ENCODE measurements at places on chromosomes 5 and 9.

- no peak for DNase-seq
Measured at GRCh38 chr5:131084436-131084835, 80.6 kb downstream of the HINT1 start.

DNA sequence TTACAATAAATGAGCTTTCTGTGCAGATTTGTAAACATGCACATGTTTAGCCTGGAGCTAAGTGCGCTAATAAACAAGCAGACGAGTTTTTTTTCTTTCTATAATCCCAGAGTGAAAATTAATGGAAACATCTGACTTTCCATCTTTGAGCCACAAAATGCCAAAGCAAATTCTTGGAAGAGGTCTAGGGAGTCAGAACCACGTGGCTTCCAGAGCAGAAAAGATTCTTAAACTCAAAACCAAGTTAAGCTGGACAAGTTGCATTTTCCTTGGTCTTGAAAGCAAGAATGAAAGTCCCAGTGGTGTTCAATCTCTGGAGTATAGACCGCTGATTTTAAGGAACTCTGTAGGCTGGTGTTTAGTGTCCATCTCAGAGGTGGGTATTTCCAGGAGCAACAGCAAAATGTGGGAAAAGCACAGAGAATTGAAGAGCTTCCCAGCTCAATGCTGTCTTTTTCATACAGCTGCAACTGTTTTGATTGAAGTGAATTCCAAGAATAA lies 71.4 kb downstream of the MYO10 start:
- DNase-seq = peak; percentile 40

DNA sequence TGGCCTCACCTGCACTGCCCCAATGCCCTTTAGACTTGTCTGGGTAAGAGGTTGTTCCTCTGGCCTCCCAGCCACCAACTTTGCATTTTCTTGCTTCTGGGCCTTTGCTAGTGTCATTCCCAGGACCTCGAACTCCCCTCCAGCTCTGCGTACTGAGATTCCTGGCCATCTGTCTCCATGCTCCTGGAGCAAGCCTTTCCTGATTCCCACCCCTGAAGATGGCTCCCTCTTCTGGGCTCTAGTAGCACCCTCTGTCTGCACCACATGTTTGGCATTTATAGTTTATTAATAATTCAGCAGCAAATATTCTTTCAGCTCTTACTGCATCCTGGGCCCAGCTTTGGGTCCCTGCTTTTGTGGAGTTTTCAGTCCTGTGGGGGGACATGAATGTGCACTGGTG lies 14.9 kb downstream of the FAM163B start:
- DNase-seq = no peak

DNA sequence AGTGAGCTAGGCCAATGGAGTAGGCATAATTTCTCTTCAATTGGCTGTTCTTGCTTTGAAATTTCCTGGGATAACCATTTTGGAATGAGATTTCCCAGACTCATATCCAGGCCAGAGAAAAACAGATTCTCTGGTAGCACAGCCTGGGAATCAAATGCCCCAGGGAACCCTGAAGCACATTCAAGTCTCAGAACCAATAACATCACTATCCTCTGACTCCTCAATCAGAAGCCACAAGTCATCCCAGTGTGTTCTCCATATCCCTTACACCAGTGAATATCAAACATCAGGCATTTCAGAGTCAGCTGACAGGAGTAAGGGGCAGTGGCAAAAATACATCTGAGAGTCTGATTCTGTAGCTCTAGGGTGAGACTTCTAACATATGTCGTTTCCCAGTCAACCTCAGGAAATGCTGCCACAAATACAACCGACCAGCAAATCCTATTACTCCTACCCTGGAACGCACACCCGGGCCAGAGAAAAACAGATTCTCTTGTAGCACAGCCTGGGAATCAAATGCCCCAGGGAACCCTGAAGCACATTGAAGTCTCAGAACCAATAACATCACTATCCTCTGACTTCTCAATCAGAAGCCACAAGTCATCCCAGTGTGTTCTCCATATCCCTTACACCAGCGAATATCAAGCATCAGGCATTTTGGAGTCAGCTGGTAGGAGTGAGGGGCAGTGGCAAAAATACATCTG lies 537.7 kb upstream of the NMUR2 start:
- no peak for DNase-seq

DNA sequence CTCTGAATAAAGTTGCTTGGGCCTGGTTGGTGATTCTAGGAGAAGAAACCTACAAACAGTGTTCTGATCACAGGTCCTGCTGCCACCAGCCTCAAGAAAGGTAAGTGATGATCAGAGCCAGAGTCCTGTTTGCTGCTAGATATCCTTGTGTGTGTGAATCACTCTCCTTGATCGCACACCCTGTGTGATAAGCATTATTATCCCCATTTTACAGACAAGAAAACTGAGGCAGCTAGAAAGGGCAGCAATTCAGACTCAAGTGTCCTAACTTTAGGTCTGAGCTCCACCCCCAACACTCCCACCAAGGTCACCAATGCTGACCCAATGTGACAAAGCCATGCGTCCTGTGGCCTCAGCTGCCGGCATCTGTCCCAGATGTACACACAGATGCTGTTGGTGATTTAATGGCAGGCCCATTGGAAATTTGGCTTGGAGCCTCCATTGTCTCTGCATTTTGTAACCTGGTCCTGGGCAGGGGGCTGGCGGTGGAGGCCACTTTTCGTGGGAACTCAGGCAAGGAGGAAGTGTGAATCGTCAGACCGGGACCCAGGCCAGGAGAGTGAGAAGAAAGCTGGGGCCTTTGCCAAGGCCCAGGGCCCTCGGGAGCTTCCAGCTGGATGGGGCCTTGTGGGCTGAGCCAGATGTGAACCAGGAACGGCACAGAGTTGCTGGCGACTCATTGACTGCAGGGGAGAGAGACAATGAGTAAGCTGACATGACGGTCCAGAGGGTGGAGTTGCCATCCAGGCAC lies 29.8 kb upstream of the GGTA1 start:
- DNase-seq = peak; percentile 97

DNA sequence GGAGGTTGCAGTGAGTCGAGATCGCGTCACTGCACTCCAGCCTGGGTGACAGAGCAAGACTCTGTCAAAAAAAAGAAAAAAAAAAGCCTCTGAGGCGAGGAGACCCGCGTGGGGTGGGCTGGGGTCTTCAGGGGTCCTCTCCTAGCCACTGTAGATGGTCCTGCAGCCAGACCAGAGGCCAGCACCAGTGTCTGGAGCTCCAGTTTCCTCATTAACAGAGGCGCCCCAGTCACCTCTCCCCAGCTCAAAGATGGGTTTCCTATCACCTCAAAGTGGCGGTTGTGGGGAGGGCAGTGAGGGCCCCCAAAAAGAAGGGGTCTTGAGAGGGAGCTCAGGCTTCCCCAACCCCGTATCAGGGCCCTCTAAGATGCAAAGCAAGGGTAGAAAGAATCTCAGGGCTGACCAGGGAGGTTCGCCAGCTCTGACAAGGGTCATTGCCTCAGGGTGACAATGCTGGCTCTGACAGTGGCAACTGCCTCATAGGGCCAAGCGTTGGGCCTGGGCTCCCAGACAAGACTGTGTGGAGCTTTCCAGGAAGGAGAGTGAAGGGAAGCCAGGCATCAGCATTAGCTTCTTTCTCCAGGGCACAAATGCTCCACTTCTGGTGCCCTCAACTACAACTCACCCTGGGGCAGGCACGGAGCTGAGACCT lies 15.0 kb downstream of the STK10 start:
- DNase-seq = no peak

DNA sequence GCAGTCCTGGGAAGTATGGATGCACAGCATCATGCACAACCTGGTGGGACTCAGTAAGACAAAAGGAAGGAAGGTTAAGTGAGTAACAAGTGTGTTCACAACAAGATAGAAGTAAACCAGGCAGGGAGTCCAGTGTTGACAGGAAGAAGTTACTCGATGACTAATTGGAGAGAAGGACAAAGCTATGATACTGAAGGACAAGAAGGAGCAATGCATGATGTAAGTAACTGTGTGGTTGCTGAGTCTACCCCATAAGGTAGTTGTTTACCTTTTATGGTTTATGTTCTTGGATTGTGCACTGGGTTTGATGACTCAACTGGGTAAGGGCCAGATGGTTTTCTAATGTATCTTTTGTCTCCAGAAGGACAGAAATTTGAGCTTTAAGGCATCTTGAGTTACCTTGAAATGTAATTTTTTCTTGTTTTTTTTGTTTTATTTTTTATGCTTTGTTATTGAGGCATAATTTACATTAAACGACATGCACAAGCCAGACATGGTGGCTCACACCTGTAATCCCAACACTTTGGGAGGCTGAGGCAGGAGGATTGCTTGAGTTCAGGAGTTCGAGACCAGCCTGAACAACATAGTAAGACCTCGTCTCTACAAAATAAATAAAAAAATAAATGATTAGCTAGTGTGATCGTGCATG lies 89.2 kb upstream of the CAST start:
- peak; percentile 98 for DNase-seq

DNA sequence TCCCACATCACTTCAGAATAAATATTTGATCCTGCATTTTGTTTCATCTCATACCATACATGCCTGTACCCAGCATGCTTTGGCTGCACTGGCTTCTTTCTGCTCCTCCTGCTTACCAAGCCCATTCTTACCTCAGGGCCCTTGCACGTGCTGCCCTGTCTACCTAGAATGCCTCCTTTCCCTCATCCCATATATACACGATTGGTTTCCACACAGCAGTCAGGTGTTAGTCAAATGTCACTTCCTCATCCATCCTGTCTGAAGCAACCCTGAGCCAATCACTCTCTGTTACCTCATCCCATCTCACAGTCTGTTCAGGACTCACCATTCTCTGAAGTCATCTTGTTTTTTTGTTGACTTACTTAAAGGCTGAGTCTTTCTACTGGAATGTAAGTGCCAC lies 30.3 kb downstream of the CAST start:
- DNase-seq = peak; percentile 44
